ENCODE measurements at places on chromosomes 1 and 21.

GRCh38 chr21:33761441-33762036 lies 119.2 kb downstream of the ITSN1 start:
- no peak for DNase-seq

DNA sequence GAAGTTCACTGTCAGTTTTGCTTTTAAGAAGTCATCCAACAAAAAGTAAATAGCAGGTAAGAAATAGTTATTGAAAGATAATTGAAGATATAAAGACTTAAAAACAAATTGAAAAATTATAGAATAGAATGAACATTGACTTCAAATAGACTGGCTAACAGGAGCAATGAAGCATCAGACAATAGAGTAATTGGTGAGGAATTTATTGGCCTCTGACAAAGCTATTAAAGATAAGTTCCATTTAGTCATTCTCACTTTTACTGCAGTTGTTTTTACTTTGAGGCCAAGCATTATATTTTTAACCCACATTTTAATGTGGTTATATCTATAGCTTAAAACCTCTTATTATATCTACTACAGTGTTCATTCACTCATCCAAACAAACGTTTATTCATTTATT lies 228.8 kb upstream of the ADGRL2 start:
- DNase-seq = no peak

GRCh38 chr21:41640748-41641509 lies 125.9 kb downstream of the RIPK4 start:
- no peak for DNase-seq

DNA sequence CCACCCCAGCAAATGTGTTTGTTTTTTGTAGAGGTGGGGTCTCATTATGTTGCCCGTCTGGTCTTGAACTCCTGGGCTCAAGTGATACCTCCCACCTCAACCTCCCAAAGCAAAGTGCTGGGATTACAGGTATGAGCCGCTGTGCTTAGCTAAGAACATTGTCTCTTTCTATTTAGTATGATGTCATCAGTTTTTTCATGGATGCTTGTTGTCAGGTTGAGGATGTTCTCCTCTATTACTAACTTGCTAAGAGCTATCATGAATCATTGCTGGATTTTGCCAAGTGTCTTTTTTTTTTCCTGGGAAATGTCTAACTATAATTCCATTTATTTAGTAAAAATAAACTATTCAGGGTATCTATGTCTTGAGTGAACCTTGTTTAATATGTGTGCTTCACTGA lies 19.0 kb upstream of the MPC2 start:
- no peak for DNase-seq

DNA sequence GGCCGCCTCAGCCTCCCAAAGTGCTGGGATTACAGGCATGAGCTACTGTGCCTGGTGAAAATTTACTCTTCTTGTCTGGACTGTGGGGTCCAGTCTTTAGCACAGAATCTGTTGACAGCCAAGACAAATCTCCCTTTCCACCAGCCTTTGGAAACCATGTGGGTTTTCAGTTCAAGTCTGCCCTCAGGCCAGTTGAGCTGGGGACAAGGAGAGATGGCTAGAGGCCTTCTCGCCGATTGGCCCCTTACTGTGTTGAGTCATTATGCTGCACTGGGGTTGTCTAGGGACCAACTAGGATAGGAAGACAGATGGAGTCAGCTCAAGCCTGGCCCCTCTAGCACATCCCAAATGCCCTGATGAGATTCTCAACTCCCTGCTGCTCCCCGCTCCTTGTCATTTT lies 8.6 kb upstream of the NKAIN1 start:
- no peak for DNase-seq

GRCh38 chr1:226073184-226073950 lies 10.9 kb downstream of the H3-3A start:
- DNase-seq = no peak

GRCh38 chr1:44723496-44724295 lies 7.3 kb downstream of the RNU5D-1 start:
- DNase-seq = no peak

Measured in tibial nerve (tissue), 4 donors.